ENCODE measurements at places on chromosomes 16 and 17.

GRCh38 chr17:39164675-39165143 lies 1.3 kb downstream of the ARL5C start:
- DNase-seq, result no peak

- DNase-seq, result no peak
These were observed 19.0 kb downstream of the KCNG4 start for GRCh38 chr16:84220851-84221250.

DNA sequence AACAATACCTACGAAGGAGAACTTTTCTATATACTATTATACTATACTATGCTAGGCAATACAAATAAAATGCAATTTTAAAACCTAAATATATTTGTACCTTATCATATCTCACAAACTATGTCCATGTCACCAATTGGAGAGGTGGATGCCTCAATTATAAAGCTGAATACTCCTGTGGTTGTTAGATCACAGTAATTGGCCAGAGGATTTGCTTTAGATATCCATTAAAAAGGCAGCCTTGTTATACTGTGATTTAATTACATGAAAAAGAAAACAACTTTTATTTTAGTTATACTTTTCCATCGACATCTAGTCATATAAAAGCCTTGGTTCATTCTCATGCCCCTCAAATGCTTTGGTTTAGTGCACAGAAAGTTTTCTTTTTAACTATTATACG lies 129.3 kb downstream of the BRIP1 start:
- DNase-seq, result no peak

GRCh38 chr17:50426814-50427787 lies 1.1 kb downstream of the ACSF2 start:
- no peak for DNase-seq

- no peak for DNase-seq
These were observed 7.2 kb upstream of the PDK2 start for GRCh38 chr17:50087912-50088405.

GRCh38 chr16:82404586-82405315 lies 222.0 kb upstream of the CDH13 start:
- DNase-seq, result no peak

- DNase-seq, result no peak
These were observed 305.4 kb downstream of the FOXL1 start for GRCh38 chr16:86883583-86884389.

DNA sequence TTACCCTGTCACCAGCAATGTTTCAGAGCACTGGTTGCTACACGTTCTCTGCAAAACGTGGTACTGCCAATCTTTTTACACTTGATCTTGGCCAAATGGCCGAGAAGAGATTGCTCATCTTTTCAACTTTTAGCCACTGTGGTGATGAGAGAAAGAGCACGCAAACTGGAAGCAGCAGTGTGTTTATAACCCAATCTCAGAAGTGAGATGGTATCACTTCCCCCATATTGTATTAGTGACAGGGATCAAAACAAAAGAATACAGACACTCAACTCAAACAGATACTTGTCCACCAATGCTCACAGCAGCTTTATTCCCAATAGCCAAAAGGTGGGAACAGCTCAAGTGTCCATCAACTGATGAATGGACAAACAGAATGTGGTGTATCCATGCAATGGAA lies 72.1 kb upstream of the FA2H start:
- no peak for DNase-seq

- DNase-seq, result no peak
These were observed 44.5 kb downstream of the SOX9 start for GRCh38 chr17:72165192-72165866.

- DNase-seq, result no peak
These were observed 19.0 kb upstream of the ADCY7 start for GRCh38 chr16:50247123-50247905.

- DNase-seq, result no peak
These were observed 27.4 kb downstream of the BCO1 start for GRCh38 chr16:81265658-81266451.

- DNase-seq, result no peak
These were observed 53.8 kb downstream of the OTOA start for GRCh38 chr16:21717608-21718007.

GRCh38 chr17:17605083-17605728 lies 13.7 kb upstream of the PEMT start:
- no peak for DNase-seq

DNA sequence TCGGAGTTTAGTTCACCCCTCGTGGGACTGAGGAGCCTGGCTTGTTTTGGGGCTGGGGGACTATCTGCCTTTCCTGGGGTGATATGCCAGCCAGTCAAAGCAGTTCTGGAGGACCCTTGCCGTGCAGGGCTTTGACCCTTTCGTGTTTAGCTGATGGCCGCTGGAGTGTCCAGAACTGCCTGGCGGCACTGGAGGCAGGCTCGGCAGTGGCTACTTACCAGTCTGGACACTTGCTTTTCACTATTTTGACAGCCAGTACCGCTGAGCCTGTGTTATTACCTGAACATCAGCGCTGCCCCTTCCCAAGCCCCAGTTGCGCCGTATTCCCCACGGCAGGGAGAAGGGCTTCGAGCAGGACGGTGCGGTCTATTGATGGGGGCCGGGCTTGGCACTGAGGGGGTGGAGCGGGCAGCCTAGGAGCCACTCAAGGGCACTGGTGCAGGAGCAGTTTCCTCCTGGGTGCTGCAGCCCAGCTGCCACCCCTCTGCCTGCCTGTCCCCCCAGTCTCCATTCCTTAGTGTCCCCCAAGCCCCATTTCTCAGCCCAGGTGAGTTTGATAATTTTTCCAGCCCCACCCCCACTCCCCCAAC lies 18.6 kb downstream of the CCDC92B start:
- DNase-seq, result no peak

DNA sequence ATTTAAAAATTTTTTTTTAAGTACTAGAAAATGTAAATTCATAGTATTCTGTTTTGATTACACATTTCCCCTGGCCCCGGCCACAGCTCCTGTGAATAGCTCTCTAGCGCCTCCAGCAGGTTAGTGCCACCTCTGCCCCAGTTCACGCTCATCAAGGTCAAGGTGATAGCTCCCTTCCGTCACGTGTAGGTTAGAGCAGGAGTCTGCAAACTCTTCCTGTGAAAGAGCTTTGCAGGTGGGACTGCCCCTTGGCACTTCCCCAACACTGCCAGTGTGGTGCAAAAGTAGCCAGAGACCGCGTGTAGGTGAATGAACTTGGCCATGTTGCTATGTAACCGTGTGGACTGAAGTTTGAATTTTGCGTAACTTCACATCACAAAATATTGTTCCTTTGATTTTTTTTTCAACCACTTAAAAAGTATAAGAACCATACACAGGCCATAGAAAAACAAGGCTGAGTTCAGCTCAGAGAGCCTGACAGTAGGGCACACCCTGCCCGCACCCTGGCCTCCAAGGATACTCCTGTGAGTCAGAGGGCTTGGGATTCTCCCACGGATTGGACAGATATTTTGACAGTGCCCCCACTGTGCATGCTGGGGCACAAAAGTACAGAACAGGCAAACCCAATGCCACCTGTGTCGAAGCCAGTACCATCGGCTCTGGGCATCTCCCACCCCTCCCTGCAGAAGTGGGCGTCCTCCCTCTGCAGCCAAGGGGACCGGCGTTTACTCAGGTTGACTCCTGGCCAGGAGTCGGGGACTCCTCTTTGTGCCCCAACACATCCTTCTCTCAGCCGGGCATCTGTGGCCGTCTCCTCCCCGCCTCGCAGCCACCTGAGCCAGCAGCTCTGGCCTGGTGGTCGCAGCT lies 92.0 kb upstream of the CHMP6 start:
- no peak for DNase-seq

GRCh38 chr16:85046472-85046916 lies 18.9 kb downstream of the KIAA0513 start:
- DNase-seq, result no peak

DNA sequence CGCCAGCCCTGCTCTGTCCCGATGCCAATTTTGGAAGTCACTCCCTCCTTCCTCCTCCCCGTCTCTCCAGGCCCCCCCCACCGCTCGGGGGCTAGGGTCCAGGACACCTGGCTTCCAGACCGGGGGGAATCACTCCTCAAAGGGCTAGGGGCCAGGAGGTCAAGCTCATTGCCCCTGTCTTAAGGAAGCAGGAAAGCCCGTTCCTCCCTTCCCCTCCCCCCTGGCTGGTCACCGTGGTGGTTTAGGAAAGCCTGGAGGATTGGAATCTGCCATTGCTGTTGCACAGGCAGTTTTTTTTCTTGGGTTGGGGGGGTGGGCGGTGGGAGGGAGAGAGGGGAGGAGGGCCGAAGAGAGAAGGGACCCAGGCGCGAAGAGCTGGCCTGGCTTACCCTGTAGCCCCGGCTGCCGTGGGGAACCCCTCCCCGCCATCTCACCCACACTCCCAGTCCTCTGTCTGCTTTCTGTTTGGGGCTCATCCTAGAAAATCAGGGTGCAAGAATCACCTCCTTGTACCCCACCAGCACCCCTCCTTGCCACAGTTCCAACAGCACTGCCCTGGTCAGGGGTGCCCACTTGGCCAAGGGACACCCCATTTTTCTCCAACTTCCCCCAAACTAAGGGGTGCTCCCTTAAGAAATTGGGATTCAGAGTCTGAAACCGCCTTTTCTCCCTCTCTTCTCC lies 2.9 kb upstream of the BCL6B start:
- DNase-seq, result no peak

DNA sequence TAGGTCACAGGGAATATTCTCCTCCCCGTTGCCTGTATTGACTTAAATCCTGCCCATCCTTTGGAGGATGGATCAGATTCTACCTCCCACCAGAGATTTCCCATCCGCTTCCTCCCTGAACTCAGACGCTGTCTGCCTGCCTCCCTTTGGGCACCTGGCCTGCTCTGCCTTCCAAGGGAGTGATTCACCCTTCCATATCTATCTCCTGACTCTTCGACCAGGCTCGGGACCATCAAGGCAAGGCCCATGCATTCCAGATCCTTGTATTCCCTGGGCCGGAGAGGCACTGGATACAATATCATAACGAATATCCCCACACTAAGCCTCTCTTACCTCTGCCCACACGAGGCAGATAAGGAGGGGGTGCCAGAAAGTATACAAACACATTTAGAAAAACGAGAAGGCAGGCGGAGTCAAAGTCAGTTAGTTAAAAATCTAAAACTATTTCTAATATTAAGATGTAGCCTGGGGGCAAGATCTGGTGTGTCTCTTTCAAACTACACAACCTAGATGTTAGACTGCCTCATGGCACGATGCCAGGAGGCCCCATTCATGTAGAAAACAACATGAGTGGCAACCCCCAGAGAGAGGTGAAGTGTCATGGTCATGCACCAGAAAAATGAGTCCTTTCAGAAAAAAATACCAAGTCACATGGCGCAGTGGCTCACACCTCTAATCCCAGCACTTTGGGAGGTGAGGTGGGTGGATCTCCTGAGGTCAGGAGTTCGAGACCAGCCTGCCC lies 9.2 kb downstream of the PMP22 start:
- no peak for DNase-seq

DNA sequence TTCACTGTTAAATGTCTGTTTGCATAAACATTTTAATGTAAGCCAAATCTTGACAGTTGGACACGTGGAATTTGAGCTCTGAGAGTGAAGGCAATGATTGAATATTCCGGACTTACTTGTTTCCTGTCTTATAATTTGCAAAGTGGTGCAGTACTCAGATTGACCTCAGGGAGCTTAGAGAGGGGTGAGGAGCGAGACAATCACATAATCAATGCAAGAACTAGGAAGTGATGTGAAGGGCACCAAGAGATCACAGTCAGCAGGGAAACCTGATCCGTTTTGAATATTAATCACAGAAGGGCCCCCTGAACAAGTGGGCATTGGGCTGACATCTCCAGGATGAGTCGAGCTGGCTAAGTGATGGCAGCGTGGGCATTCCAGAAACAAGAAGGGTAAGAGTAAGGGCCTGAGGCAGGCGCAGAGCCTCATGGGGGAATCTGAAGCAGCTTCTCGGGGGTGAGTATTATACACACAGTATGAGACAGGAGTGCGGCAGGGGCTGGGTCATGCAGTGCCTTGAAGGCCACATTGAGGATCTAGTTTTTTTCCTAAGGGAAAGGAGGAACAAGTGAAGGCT lies 26.1 kb downstream of the TEX2 start:
- DNase-seq, result no peak

GRCh38 chr17:179066-179432 lies 2.4 kb downstream of the DOC2B start:
- no peak for DNase-seq

GRCh38 chr17:64938925-64939474 lies 19.7 kb upstream of the LRRC37A3 start:
- DNase-seq, result no peak

- no peak for DNase-seq
These were observed 40.0 kb downstream of the GRB7 start for GRCh38 chr17:39777534-39778365.

- no peak for DNase-seq
These were observed 44.2 kb downstream of the N4BP1 start for GRCh38 chr16:48565752-48566151.

DNA sequence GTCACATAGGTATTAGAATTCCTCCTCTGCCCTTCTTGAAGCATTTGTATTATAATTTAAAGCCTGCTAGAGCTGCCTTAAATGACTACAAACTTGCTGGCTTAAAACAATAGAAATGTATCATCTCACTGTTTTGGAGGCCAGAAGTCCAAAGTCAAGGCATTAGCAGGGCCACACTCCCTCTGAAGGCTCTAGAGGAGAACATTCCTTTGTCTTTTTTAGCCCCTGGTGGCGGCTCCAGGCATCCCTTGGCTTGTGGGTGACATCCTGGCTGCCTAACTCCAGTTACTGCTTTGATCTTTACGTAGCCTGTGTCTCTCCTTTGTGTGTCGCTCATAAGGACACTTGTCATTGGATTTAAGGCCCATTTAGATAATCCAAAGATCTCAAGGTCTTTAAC lies 186.6 kb upstream of the SALL1 start:
- no peak for DNase-seq

- peak; percentile 39 for DNase-seq
These were observed 79.3 kb downstream of the VMP1 start for GRCh38 chr17:59786536-59787319.

DNA sequence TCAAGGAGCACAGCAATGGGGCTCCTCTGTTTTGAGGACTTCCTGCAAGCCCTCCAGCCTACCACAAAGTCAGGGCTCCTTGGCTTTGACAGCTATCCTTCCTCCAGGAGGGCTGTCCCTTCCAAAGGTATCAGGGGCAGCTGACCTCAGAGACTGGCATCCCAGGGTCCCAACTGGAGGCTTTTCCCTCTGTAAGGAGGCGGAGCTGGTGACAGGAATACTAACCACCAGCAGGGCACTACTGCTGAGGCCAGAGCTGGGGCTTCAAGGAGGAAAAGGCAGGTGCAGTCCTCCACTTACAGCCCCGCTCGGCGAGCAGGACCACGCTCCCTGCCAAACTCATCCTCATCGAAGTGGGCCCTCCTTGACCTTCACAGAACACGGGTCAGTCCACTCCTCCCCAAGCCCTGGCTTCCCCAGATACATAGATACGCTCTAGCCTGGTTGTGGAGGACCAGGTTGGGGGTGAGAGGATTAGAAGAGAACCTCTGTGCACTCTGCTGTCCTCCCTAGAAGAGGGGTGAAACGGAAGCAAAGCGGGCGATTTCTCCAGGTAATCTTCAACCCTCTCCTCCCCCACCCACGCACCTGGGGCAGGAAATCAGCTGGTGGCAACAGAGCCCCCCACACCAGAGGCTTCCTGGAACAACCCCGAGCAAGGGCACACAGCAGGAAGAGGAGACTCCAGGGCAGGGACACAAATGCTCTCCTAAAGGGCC lies 20.5 kb downstream of the ST3GAL2 start:
- no peak for DNase-seq
